ENCODE measurements at places on chromosomes 4 and X. TPM values are rescaled to one million over a fixed set of nuclear protein-coding genes. Genes with fewer than 3 reads are reported as not detected.

DGKK gene
- polyA plus RNA-seq: not detected

PPM1K gene
- polyA plus RNA-seq: 33.6 TPM

GLRA2 gene
- polyA plus RNA-seq: 0.29 TPM

STOX2 gene
- polyA plus RNA-seq: 2.2 TPM

GPC4 gene
- polyA plus RNA-seq: 10.7 TPM

TCEAL5 gene
- 2.3 TPM for polyA plus RNA-seq

- H3K4me1 ChIP-seq: no peaks in the 10 kb centered on the region
- no peak overlapping the region for H3K4me3 ChIP-seq
- no peaks in the 10 kb centered on the region for H3K27me3 ChIP-seq
- H3K36me3 ChIP-seq: no peaks in the 10 kb centered on the region
- H3K27ac ChIP-seq: no peak overlapping the region
Measured at GRCh38 chr4:153506341-153507309, 40.5 kb downstream of the TMEM131L start.

DNA sequence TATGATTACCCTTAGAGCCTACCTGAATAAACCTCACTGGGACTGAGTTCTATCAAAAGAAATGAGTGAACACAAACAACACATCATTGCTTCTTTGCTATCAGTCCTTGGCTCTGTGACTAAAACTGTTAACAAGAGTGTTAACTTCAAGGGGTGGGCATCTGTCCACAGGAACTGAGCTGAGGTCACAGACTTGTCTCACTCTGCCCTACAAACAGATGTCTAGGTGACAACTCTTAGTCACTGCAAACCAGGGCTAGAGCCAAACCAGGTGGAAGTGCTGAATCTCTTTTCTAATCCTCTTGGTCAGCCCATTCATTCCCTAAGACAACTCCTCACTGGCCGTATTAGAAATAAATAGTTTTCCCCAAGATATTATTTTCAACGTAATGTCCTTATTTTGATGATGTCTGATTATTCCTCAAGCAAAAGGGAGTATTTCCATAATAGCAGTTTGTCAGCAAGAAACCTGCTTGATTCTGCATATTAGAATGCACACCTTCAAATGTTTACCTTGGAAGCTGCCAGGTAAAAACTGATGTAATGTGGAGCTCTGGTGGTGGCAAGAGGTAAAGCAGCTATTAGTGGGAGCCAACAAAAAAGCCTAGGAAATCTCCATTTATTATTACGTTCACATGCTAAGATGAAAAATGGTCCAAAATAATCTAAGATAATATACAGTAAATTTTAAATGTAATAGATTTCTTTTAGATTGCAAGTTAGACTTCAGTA lies 4.0 kb downstream of the COL25A1 start:
- DNase-seq: no peak
- H3K36me3 ChIP-seq: no peaks in the 10 kb centered on the region
- H3K27ac ChIP-seq: no peak overlapping the region
- H3K27me3 ChIP-seq: no peaks in the 10 kb centered on the region
- no peak overlapping the region for H3K4me3 ChIP-seq

DNA sequence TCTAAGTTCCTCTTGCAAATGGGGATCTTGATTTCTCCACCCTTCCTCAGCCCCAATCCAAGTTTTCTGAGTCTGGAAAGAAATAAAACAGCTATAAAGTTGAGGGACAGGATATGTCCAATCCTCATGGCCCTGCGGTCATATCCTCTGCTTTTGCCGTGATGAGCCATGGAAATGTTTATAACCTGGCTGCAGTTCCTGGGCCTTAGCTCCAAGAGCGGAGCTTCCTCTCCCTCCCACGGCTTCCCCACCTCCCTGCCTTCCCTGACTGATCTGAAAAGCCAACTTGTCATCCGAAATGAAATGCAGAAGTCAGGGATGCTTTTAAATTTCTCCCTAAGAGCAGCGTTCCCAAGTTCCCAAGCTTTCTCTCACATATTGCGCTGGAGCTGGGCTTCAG lies 221.5 kb upstream of the SFRP2 start:
- no peaks in the 10 kb centered on the region for H3K4me1 ChIP-seq
- no peaks in the 10 kb centered on the region for H3K36me3 ChIP-seq
- H3K27ac ChIP-seq: no peak overlapping the region
- H3K4me3 ChIP-seq: no peak overlapping the region

- no peak overlapping the region for H3K4me3 ChIP-seq
- H3K27ac ChIP-seq: no peak overlapping the region
- no peaks in the 10 kb centered on the region for H3K27me3 ChIP-seq
- H3K4me1 ChIP-seq: no peaks in the 10 kb centered on the region
- no peak for DNase-seq
Measured at GRCh38 chr4:84672177-84672576, 89.2 kb downstream of the CDS1 start.

DNA sequence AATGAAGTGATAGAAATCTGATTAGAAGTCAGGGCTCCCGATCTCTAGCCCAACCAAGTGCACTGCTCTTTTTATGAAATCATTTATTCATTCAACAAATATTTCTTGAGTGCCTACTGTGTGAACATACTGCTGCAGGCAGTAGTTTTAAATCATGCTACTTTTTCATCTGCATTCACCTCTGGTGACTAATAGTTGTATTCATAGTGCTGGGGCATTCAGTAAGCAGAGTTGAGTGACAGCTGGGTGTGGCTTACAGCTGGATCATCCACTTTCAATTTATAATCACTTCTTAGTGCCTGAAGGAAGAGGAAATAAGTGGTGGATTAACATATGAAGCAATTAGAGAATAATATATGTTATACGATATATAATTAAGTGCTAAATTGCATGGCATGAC lies 94.1 kb upstream of the HPRT1 start:
- no peaks in the 10 kb centered on the region for H3K27me3 ChIP-seq
- no peaks in the 10 kb centered on the region for H3K36me3 ChIP-seq
- no peak for DNase-seq
- no peak overlapping the region for H3K27ac ChIP-seq
- peaks cover 2% of the 10 kb centered on the region for H3K4me1 ChIP-seq

DNA sequence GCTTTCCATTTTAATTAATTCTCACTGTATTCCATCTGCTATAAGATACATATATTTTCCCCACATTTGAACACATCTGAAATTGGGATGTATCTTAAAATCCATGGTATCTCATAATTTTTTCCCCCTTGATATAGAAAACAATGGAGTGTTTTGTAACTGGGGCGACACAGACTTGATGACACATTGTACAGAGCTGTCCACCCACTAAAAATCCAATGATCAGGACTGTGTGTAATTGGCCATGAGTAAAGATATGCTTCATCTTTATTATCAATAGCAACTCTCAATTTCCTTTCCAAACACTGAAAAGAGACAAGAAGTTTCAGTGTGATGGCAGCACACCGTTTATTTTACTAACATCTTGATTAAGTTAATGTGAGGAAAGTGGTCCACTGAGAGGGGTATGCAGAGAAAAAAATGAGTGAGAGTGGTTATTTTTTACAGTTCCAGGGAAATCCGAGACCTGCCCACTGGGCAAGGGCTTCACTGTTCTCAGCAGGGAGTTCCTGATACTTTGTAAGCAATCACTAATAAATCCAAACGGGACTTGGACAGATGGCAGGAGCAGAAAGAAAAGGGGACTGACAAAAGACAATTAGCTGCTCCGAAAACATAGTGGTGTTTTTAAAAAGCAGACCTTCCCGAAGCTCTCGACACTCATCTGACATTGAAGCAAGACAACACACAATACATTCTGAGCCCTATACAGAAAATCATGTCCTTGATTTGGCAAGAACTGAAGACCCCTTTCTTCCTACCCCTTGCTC lies 149.4 kb downstream of the TSPAN5 start:
- H3K4me3 ChIP-seq: no peak overlapping the region
- peak overlapping the region; percentile 43 for H3K27ac ChIP-seq
- DNase-seq: no peak
- no peaks in the 10 kb centered on the region for H3K36me3 ChIP-seq
- no peaks in the 10 kb centered on the region for H3K27me3 ChIP-seq

DNA sequence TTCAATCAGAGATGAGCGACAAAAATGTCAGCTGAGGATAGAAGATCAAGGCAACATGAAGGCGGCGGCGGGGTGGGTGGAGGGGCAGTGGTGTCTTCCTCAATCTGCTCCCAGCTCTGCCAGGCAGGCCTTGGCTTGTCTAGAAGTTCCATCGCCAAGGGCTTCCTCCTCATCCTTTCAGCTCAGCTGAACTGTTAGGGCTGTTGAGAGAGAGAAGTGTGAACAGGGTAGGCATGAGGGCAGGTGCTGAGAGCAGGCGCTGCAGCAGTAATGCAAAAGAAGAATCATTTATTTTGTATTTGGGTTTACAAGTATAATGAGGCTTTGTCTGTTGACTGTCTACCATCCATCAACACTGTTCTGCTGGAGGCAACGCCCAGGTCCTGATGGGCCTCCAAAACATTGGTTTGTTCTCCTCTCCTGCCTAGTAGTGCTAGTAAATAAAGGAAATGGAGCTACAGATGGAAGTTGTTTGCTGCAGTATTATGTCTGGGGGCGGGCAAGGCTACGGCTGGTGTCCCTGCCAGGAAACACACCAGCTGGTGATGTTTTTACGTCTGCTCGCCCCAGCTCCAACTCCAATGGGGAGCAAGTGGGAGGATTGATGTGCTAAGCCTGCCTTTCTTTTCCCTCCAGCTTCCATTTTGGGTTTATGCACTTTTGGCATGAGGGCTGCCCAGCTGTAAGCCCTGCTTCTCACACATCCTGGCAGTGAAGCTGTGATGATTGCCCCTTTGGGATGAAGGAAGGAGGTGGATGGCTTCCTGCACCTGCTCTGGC lies 139.4 kb upstream of the BOD1L1 start:
- H3K27me3 ChIP-seq: no peaks in the 10 kb centered on the region
- no peaks in the 10 kb centered on the region for H3K4me1 ChIP-seq
- DNase-seq: no peak
- no peak overlapping the region for H3K4me3 ChIP-seq
- no peaks in the 10 kb centered on the region for H3K36me3 ChIP-seq
- no peak overlapping the region for H3K27ac ChIP-seq

DNA sequence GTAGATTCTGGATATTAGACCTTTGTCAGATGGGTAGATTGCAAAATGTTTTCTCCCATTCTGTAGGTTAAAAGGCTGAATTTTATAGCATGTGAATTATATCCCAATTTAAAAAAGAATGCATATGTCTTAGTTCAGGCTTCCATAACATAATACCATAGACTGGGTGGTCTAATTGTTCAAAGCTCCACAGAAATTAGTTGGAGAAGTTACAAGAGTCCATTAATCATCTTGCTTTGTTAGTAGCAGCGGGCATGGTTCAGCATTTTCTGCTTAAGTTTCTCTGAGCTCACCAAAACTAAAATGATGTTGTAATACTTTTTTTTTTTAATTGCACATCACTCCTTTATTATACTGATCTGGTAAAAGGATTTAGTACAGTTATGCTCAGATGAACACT lies 1.8 kb downstream of the PGAM4 start:
- H3K36me3 ChIP-seq: no peaks in the 10 kb centered on the region
- DNase-seq: no peak
- H3K27ac ChIP-seq: no peak overlapping the region
- no peaks in the 10 kb centered on the region for H3K27me3 ChIP-seq
- H3K4me1 ChIP-seq: no peaks in the 10 kb centered on the region

- DNase-seq: no peak
- H3K27me3 ChIP-seq: no peaks in the 10 kb centered on the region
- no peak overlapping the region for H3K4me3 ChIP-seq
- H3K4me1 ChIP-seq: no peaks in the 10 kb centered on the region
Measured at GRCh38 chr4:126451237-126451873, 1136.6 kb downstream of the FAT4 start.

DNA sequence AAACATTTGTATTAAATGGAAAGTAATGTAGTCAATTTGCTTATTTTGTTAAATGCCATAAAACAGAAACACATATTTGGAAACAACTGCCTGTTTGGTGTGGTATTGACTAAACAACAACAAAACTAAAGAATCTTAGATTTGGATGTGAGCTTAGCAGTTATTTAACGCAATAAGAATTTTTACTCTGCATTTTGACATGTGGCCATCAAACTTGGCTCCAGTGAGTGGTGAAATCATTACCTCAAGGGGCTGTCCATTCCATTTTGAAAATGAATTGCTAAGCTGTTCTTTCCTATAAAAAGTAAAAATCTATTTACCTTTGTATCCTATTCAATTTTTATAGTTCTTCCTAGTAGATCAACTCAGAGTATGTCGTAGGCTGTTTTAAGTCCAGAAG lies 84.2 kb downstream of the DKK2 start:
- no peak for DNase-seq
- H3K4me1 ChIP-seq: no peaks in the 10 kb centered on the region
- H3K27ac ChIP-seq: no peak overlapping the region
- no peak overlapping the region for H3K4me3 ChIP-seq
- H3K27me3 ChIP-seq: no peaks in the 10 kb centered on the region

- H3K36me3 ChIP-seq: no peaks in the 10 kb centered on the region
- no peak overlapping the region for H3K27ac ChIP-seq
- no peaks in the 10 kb centered on the region for H3K27me3 ChIP-seq
- no peaks in the 10 kb centered on the region for H3K4me1 ChIP-seq
- no peak for DNase-seq
Measured at GRCh38 chr4:69689599-69689998, 36.6 kb upstream of the UGT2A1 start.

- no peaks in the 10 kb centered on the region for H3K27me3 ChIP-seq
- no peaks in the 10 kb centered on the region for H3K36me3 ChIP-seq
- DNase-seq: no peak
- no peak overlapping the region for H3K4me3 ChIP-seq
Measured at GRCh38 chr4:139789096-139789654, 123.6 kb downstream of the MGST2 start.

- no peaks in the 10 kb centered on the region for H3K27me3 ChIP-seq
- H3K27ac ChIP-seq: no peak overlapping the region
- H3K4me1 ChIP-seq: no peaks in the 10 kb centered on the region
- no peak for DNase-seq
- no peaks in the 10 kb centered on the region for H3K36me3 ChIP-seq
Measured at GRCh38 chr4:121237069-121237399, 72.9 kb upstream of the TNIP3 start.

- no peak within 1 kb of the TSS for H3K27ac ChIP-seq
- H3K4me3 ChIP-seq: no peak within 1 kb of the TSS
- no peaks in the 10 kb centered on the region for H3K27me3 ChIP-seq
- DNase-seq: no peak
Measured at GRCh38 chr4:171812665-171813525, at the start of gene GALNTL6. Gene GALNTL6, plus strand, starts transcription at chr4:171813404.

All from ovary (tissue), 10 donors.